GM23338 (cell line): ENCODE measurements at places on chromosomes 3 and 15.

DNA sequence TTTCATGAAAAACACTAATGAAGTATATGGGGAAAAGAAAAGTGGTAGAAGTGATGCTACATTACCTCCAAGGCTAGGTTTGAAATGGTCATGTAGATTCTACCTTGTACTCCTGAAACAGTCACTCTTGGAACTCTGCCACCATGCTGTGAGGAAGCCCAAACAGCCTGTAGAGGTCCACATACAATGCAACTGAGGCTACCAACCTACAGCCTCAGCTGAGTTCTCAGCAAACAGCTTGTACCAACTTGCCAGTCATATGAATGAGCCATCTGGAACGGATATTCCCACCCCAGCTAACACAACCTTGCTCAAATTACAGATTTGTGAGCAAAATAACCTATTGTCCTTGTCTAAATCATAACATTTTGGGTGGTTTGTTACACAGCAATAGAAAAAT is 193.5 kb downstream of the ULK4 start:
- no peak for DNase-seq

DNA sequence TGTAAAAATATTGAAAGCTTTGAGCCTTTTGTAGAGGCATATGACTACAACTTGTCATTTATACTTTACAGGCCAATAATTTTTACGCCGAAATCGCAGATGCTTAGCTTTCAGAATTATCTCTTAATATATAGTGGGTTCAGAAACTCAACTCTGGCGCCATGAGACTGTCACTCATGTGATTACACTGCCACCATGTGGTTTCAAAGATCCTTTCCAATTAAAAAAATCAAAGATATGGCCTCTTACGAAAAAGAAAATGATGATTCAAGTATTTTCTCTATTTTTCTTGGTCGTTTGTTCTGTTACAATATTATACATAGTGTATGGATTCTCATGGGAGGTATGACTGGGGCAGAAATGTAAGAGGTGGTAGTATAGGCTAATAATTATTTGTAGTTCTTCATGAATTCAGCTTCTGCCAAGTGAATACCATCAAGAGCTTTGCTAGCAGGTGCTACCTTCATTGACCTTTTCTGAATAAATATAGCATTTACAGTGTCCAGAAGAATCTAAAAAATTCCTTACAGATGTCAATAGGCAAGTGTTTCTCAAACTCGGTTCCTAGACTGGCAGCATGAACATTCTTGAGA is 751.7 kb upstream of the GOLIM4 start:
- peak; percentile 78 for DNase-seq

- no peak for DNase-seq
Observed at GRCh38 chr3:150090006-150090405, 119.3 kb upstream of the PFN2 start.

DNA sequence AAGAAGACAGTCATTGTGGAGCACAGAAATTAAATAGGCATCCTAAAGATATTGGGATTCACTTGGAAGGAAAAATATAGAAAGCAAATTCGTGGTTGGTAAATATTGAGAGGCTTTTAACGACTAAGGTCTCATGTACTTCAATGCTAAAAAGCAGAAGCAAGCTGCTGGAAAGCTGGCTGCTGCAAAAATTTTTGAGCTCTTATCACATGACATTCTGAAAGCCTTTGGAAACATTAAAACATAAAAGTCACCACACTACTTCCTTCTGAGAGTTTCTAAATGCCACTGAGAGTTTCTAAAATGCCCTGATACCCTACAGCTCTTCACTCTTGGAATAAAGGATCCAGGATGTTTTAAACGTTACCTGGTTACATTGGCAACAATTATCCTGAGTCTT is 39.0 kb upstream of the CBLB start:
- no peak for DNase-seq

- DNase-seq: peak; percentile 77
Observed at GRCh38 chr3:99638167-99638948, at the start of gene COL8A1. TSS of gene COL8A1 (plus strand) at chr3:99638594. CDS start at chr3:99790683, 152,089 bp downstream.

DNA sequence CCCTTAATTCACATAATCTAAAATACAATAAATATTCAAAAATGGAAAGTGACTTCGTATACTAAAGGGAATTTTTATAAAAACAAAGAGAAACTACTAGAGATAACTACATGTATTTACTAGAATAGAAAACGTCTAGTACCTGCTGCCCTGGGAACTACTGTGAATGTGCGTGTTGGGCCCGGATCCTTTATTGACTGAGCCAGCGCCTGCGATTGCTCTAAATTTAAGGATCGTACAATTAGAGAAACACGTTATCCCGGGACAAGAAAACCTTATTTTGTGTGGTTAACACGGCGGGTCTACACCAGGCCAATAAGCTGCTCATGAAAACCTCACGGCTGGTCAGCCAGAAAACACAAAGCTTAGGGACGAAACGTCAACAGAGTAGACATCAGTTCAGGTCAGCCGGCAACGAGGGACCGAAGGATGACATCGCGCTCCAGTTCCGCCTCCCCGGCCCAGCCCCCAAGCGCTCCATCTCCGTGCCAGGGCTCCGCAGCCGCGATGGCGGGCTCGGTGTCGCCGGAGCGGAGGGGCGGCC is 555 bp downstream of the TM2D3 start:
- DNase-seq: peak; percentile 59

DNA sequence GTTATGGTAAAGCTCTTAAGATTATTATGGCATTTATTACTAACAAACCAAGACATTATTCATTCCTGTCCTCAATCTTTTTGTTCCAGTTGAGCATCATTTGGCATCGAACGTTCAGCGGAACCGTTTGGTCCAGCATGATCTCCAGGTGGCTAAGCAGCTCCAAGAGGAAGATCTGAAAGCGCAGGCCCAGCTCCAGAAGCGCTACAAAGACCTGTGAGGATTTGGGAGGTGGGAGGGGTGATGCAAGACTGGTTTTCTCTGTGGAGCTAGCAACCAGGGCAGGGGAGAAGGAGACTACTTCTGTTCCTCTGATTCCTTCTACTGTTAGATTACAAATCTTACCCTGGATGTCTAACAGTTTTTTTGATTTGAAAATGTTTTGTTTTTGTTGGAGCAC is 27.6 kb upstream of the UTS2B start:
- DNase-seq: peak; percentile 34

DNA sequence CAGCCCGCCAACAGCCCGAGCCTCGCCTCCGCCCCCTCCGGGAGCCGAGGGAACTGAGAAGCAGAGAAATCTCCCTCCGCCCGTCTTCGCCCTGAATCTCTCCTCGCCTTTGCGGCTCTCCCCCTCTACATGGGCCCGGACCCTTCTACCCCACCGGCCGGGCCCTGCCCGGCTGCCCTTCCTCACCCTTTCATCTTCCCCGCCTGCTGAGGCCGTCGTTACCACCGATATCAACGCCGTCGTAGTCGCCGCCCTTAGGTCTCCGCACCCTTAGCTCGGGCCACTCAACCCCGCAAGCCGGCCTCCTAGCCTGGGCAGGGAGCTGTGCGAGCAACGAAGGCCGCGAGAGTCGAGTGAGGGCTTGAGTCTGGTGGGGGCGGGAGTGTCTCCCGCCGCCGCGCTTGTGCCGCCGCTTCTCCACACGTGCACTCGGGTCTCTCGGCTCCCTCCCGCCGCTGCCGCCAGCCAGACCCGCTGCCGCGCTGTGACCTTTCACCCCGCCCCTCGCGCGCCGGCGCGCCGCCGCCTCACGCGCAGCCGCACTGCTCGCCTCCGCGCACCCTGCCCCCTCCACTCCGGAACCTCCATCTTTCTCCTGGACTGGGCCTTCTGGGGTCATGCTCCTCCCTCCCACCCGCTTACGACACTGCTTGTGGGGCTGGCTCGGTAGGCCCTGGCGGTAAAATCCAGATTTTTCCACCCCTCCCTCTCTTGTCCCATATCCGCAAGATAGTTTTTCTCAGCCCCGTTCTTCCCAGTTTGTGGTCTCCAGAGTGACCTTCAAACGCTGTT is at the start of gene NAA50:
TSS of gene NAA50 (minus strand) at position 494 of the 792 bp plus-strand sequence. CDS start at position 194, 300 bp downstream.
- DNase-seq: peak; percentile 93
